ENCODE measurements at places on chromosomes 11 and 22.

- DNase-seq, result no peak
Measured at GRCh38 chr11:208917-209260, 1.4 kb downstream of the RIC8A start.

DNA sequence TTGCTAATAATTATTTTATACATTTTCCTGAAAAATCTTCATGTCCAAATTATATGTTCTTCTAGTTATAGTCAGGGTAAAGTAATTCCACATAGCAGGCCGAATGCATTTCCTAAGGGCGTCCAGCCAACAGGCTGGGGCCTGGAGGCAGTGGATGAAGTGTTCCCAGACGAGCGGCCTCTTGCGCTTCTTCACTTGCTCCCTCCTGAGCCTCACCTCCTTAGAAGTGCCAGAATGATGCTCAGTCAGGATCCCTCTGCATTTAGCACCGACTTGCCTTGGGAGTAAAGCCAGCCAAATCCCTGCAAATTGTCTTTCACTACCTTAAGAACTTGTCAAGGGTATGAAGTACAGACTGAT, 1.5 kb downstream of the OLFML1 start:
- DNase-seq, result no peak

- DNase-seq, result no peak
Measured at GRCh38 chr11:103898065-103898464, 138.4 kb upstream of the DDI1 start.

- no peak for DNase-seq
Measured at GRCh38 chr11:69674267-69674885, 777 bp downstream of the LTO1 start.

DNA sequence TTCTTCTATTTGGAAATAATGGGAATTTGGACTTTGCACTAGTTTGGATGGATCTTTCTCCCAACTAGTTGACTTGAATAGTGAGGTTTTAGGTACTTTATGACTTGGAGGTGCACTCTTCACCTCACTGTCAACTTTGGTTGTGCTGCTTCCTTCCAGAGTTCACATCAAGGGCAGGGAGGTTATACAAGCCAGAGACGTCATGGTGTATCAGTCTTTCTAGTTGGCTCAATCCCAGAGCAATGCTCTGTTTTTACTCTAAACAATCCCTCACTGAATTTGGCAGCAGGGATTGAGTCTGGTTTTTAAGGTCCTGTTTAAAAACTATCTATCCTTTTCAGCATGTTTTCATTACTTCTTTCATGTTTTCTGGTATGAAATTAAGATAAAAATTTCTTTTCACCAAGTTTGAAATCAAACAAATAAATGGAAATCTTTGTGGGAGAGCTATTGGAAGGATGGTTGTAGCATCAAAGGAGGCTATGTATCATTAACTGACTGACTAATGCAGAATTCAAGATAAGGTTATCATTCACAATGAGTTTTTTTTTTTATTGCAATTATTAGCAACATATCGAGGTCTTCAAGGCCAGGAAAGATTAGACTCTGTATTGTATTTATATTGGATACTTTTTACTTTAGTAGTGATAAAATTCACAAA, 28.0 kb upstream of the ZBED5 start:
- no peak for DNase-seq

GRCh38 chr11:72921028-72921716, 107.0 kb downstream of the ATG16L2 start:
- no peak for DNase-seq

Measured in mucosa of gallbladder (tissue), 1 donor.